ENCODE measurements at places on chromosomes 12 and 14. TPM values are rescaled to one million over a fixed set of nuclear protein-coding genes. Genes with fewer than 3 reads are reported as not detected.

DNA sequence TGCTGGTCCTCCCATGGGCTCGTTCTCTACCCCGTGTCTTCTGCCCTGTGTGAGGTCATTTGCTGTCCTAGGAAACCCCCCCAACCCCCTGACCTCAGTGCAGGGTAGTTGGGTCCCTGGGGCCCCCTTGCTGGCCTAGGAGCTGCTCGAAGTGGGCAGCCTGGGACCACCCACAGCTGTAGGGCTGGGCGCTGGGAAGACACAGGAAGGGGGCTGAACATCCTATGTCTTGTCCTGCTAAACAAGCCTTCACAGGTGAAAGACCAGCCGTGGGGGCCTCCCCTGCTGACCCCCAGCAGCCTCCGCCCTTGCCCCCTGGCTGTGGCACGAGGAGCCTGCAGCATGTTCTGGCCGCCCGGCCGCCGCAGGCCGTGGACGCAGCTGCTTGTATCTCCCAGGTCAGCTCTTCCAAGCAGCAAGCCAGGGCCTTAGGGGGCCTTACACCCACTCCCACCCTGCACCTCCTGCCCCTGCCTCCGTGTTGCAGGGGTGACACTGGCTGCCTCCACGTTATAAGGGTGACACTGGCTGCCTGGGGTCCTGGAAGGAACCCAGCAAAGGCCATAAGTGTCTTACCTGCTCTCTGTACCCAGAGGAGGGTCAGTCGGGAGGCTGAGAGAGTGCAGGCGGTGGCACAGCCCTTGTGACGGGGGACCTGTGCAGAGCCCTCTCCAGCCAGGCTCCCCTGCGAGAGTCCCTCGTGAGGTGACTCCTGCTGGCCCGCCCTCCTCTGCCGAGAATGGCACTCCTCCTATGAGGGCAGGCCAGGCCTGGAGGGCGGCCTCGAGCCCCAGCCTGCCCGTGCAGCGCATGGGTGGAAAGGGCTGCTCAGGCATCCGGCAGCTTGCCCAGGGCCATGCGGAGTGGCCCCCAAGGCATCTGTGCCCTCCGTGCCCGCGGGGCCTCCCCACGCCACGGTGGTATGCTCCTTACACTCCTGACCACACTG is 11.5 kb upstream of the TEX22 start:
- H3K36me3 ChIP-seq = peaks cover 3% of the 10 kb centered on the region
- no peaks in the 10 kb centered on the region for H3K27me3 ChIP-seq
- no peak overlapping the region for H3K4me3 ChIP-seq
- no peak for DNase-seq
- no peak overlapping the region for H3K27ac ChIP-seq
- no peaks in the 10 kb centered on the region for H3K4me1 ChIP-seq

DNA sequence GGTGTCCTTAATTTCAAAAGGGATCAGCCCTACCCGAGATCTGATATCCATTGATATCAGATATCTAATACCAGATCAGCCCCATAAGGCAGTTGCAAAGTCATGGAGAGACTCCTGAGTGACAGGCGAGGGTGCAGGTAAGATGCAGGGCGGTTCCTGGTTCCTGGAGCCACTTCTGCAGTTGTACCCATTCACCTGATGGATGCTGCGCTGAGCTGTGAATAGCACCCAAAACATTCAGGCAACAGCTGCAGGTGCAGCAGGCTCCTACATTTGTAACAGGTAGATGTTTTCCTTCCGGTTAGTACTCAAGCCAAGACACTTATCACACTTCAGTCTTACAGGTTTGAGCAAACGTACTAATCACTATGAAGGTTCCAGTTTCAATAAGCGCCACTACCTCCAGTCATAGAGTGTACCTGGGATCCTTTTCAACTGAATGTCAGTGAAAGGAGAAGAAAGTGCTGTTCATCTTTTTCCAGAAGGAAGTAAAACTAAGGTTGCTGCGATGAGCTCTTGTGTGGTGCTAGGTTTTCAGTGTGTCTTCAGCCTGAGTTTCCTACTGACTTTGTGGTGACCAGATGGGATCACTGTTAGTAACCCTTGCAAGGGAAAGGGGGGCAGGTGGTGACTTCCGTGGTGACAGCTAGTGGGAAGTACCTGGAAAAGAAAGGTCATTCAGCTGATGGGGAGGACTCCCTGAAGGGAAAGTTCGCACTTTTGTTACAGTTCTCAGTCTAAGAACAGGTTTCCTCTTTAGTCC is 1.9 kb downstream of the ATP6V0A2 start:
- no peaks in the 10 kb centered on the region for H3K27me3 ChIP-seq
- H3K27ac ChIP-seq = no peak overlapping the region
- H3K36me3 ChIP-seq = no peaks in the 10 kb centered on the region
- no peaks in the 10 kb centered on the region for H3K4me1 ChIP-seq
- no peak for DNase-seq

- H3K36me3 ChIP-seq = no peaks in the 10 kb centered on the region
- H3K27ac ChIP-seq = peak overlapping the region; percentile 76
- no peaks in the 10 kb centered on the region for H3K27me3 ChIP-seq
- peak; percentile 76 for DNase-seq
Measured at GRCh38 chr12:95548056-95548538, 3.2 kb downstream of the USP44 start.

The ARL1 gene
- total RNA-seq = 65.8 TPM

The PA2G4 gene
- total RNA-seq = 30.1 TPM

DNA sequence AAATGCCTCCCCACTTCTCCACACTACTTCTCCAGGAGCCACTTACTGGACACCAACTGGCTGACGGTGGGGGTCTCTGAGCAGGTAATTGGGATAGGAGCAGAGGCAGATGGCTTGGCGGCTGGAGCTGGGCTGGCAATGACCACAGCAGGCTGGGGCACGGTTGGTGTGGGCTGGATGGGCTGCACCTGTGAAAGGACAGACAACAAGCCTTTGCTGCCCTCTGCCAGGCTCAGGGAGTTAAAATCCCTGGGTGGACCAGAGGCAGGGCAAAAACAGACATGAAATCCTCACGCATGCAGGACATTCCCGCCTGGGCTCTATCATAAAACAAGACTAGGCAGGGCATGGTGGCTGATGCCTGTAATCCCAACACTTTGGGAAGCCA is 19.3 kb upstream of the TFCP2 start:
- no peak overlapping the region for H3K27ac ChIP-seq
- no peaks in the 10 kb centered on the region for H3K36me3 ChIP-seq
- H3K27me3 ChIP-seq = no peaks in the 10 kb centered on the region
- DNase-seq = no peak
- H3K4me3 ChIP-seq = no peak overlapping the region

- peaks cover 3% of the 10 kb centered on the region for H3K4me1 ChIP-seq
- H3K27me3 ChIP-seq = no peaks in the 10 kb centered on the region
- H3K27ac ChIP-seq = no peak overlapping the region
- no peaks in the 10 kb centered on the region for H3K36me3 ChIP-seq
- DNase-seq = no peak
- no peak overlapping the region for H3K4me3 ChIP-seq
Measured at GRCh38 chr14:68639000-68639757, 153.7 kb downstream of the ZFP36L1 start.

The CMKLR1 gene
- total RNA-seq = 1.1 TPM

GRCh38 chr14:24182110-24182882 is 6.3 kb downstream of the IPO4 start:
- no peak overlapping the region for H3K27ac ChIP-seq
- DNase-seq = no peak
- H3K4me1 ChIP-seq = no peaks in the 10 kb centered on the region
- H3K36me3 ChIP-seq = peaks cover 44% of the 10 kb centered on the region
- H3K4me3 ChIP-seq = no peak overlapping the region

- DNase-seq = no peak
- no peaks in the 10 kb centered on the region for H3K27me3 ChIP-seq
- no peaks in the 10 kb centered on the region for H3K4me1 ChIP-seq
- no peaks in the 10 kb centered on the region for H3K36me3 ChIP-seq
- H3K4me3 ChIP-seq = no peak overlapping the region
Measured at GRCh38 chr12:102950107-102950949, 7.1 kb upstream of the ASCL1 start.

The OSGEP gene
- 14.0 TPM for total RNA-seq

The ST8SIA1 gene
- total RNA-seq = not detected

The NFATC4 gene
- total RNA-seq = 3.3 TPM

DNA sequence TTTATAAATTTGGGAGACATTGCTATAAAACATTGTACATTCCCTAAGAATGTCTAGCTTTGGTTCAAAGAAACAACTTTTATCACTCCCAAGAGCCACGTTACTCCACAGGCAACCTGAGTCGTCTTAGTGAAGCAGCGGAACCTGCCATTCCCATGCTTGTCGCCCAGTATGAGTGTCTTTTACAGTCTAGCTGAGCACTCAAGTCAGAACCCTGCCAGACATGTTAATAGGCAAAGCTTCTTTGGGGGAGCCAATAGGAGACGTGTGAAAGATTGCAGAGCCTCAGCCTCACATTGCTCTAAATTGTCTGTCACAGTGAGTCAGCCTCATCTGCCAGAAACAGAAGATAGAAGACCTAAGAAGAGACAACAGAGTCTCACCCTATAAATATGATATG is 541.6 kb upstream of the FLRT2 start:
- no peak overlapping the region for H3K27ac ChIP-seq
- no peaks in the 10 kb centered on the region for H3K27me3 ChIP-seq
- DNase-seq = no peak
- H3K4me3 ChIP-seq = no peak overlapping the region

DNA sequence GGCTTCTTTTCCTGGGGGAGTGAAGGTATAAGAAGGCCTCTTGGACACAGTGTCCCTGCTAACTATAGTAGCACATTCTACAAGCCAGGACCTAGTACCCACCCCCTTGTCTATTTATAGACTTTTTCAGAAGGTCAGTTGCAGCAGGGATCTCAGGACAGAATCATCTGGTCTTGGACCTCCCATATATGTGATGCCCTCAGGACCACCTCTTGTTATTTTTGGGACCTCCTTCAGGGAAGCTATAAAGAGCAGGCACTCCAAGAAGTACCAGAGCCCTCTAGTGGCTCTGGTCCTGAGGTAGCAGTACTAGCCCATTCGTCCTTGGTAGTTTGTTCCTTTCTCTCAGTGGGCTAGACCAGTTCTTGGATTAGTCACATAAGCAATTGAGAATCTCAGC is 4.3 kb downstream of the COQ10A start:
- no peak overlapping the region for H3K4me3 ChIP-seq
- H3K36me3 ChIP-seq = peaks cover 38% of the 10 kb centered on the region
- H3K27ac ChIP-seq = no peak overlapping the region
- no peaks in the 10 kb centered on the region for H3K4me1 ChIP-seq
- DNase-seq = no peak

DNA sequence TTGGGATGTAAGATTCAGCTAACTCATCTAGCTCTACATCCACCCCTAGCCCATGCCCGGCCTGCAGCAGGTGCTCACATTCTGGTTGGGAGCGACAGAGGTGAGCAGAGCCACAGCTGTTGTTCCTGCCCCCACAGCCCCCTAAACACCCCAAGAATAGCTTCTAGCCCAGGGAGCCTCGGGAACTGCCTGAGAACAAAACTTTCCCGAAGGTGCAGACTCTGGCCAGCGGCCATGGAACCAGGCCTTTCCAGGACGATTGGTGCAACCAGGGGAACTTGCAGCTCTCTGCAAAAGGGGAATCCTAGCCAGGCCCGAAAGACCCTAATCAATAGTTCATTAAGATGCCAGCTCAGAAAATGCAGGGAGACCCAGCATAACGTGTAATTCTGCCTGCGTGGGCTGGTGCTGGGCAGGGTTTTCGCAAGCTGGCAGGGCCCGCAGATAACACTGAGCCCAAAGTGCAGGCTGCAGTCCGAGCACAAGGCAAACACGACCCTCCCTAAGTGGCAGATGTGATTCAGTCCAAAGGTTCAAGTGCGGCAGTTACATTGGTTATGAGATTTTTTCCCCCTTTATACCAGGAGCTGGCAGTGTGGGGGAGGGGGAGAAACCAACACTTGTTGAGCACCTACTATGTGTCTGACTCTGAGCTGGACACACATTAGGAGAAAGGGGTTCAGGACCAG is 122.5 kb upstream of the MAP1LC3B2 start:
- H3K4me1 ChIP-seq = no peaks in the 10 kb centered on the region
- no peaks in the 10 kb centered on the region for H3K27me3 ChIP-seq

- no peaks in the 10 kb centered on the region for H3K36me3 ChIP-seq
- H3K4me1 ChIP-seq = no peaks in the 10 kb centered on the region
- H3K27me3 ChIP-seq = no peaks in the 10 kb centered on the region
- no peak overlapping the region for H3K4me3 ChIP-seq
- no peak overlapping the region for H3K27ac ChIP-seq
Measured at GRCh38 chr14:76576047-76576741, 185.1 kb upstream of the VASH1 start.

- no peak overlapping the region for H3K27ac ChIP-seq
- H3K27me3 ChIP-seq = no peaks in the 10 kb centered on the region
- H3K4me1 ChIP-seq = no peaks in the 10 kb centered on the region
- H3K4me3 ChIP-seq = no peak overlapping the region
Measured at GRCh38 chr14:42517806-42518500, 911.3 kb downstream of the LRFN5 start.

The BHLHE41 gene
- total RNA-seq = 29.4 TPM

GRCh38 chr12:51320695-51321320 is 3.2 kb downstream of the BIN2 start:
- H3K36me3 ChIP-seq = no peaks in the 10 kb centered on the region
- H3K27me3 ChIP-seq = no peaks in the 10 kb centered on the region
- H3K4me1 ChIP-seq = no peaks in the 10 kb centered on the region

DNA sequence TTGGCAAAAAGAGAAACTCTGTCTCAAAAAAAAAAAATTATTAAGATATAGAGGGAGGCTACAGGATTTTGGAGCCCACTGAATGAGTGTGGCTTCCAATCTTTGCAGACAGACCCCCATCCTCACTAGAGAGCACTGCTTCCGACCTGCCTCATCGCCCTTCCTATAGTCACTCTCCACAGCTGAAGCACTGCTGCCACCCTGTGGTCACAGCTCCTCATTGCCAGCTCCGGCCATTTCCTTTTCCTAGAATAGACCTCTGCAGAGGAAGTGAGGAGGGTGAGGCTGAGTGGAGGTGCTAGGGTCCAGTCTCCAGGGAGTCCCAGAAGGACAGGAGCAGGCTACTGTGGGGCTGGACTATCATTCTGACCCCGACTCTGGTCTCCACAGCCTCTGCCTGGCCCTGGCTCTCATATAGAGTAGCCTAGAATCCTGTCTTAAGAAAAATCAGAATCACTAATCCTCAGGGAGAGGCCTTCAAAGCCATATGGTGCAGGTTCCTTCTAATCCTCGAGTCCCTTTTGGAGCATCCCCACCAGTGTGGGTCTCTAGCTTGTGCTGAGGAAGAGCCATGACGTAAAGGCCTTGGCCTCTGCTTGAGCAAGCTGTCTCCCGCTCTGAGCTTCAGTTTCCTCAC is 1.4 kb upstream of the NPFF start:
- no peak overlapping the region for H3K27ac ChIP-seq
- H3K27me3 ChIP-seq = no peaks in the 10 kb centered on the region
- no peak overlapping the region for H3K4me3 ChIP-seq

- no peaks in the 10 kb centered on the region for H3K27me3 ChIP-seq
- no peaks in the 10 kb centered on the region for H3K36me3 ChIP-seq
- no peak overlapping the region for H3K27ac ChIP-seq
Measured at GRCh38 chr12:115102450-115102849, 418.5 kb upstream of the TBX3 start.

DNA sequence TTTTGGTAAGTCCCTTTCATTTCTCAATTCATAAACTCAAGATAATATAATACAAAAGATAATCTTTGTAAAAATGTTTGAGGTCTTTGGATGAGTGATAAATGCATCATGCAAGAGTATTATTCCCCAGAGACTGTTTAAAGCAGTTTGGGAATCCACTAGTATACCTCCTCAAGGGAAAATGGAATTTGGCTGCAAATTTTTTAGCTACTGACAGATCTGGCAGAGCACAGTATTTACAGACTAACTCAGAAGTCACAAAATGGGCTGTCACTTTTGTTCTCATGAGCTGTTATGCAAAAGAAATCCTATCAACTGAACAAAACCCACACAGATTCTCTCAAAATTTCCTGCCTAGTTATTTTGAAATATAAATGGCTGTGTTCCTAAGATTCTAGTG is 9.9 kb downstream of the SPIC start:
- no peaks in the 10 kb centered on the region for H3K36me3 ChIP-seq
- H3K4me3 ChIP-seq = no peak overlapping the region
- H3K27me3 ChIP-seq = no peaks in the 10 kb centered on the region
- DNase-seq = no peak
- H3K27ac ChIP-seq = no peak overlapping the region

Measured in pancreas (tissue), 10 donors.